ENCODE measurements at places on chromosomes 7 and 10. TPM values are rescaled to one million over a fixed set of nuclear protein-coding genes. Genes with fewer than 3 reads are reported as not detected.

DNA sequence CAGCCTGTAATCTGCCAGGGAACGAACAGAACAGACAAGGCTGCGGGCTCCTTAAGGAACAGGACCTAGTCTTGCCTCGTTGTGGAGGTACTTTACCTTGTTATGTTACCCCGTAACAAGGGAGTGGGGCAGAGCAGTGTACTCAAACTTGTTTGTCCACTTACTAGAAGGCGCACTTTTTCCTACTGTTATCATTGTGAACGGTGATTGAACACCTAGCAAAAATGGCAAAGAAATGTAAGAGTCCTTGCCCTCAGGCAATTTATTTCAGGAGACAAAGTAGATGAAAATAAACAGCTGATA lies 620 bp upstream of the IMPDH1 start:
- DNase-seq: no peak

- DNase-seq: peak; percentile 18
These were observed 30.4 kb upstream of the GPR26 start for GRCh38 chr10:123635745-123636144.

DNA sequence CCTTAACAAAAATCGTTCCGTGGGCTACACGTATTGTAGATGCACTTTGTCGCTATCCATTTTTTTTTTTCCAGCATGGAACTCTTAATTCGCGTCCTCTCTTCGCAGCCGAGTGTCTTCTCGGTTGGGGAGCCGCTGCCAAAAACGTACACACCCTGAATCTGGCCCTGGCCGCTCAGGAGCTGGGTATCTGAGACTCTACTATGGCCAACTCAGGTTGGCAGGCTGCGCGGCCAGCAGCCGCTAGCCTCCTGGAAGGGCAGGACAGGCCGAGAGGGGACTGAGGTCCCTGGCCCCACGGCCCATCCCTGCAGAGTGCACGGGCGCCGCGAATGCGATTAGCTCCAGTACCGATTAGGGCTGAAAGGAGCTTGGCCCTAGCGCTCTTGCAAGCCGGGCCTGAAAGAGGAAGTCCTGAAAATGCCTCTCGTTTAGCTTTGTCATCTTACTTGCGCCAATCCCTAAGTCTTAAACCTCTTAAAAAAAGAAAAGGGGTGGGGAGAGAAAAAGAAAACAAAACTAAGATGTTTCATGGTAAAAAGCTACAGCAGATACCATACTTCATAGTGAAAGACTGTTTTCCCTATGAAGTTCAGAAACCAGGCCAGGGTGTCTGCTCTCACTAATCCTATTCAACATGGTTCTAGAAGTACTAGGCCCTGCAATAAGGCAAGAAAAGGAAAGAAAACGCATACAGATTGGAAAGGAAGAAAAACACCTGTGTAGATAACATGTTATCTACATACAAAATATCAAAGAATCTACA lies 113.2 kb upstream of the RHEB start:
- peak; percentile 66 for DNase-seq

- DNase-seq: no peak
These were observed 62.9 kb downstream of the GRM8 start for GRCh38 chr7:127189886-127190285.

DNA sequence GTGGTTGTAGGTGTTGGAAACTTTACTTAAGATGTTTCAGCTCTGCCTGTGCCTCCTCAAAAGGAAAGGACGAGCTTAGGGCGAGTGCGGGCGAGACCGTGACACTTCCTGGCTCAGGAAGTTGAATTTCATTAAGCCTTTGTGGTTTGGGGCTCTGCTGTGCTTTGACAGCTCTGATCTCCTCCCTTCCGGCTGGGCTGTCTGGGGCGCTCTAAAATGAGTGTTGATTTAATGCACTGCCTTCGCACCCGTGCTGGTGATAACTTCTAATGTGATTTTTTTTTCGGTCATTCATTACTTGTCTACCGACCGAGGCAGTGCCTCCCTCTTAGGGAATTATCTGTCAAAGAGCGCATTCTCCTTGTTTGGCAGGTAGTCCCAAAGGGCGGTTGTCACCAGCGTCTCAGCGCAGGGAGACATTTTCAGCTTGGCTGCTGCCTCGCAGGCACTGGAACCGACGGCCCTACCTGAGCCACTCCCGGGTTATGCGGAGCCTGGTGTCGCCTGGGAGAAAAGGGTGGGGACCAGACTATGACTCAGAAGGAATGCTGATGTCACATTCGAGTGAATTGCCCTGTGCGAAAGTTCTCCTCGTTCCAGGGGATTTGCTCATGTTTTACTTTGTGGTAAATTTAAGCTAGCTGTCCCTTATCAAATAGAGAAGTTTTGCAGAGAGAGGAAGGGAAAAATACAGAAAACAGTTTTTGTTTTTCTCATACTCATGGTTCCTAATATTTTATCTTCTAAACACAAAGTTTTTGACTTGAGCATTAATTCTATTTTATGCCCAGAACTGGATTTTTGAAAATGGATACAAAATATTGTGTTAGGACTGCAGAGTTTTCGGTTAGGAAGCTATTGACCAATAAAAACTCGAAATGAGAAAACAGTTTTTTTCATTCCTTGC lies 920 bp downstream of the TES start:
- peak; percentile 87 for DNase-seq

GRCh38 chr10:129319934-129320333 lies 147.1 kb upstream of the MGMT start:
- DNase-seq: no peak

GRCh38 chr7:75819711-75820110 lies 6.1 kb upstream of the CCL24 start:
- no peak for DNase-seq

DNA sequence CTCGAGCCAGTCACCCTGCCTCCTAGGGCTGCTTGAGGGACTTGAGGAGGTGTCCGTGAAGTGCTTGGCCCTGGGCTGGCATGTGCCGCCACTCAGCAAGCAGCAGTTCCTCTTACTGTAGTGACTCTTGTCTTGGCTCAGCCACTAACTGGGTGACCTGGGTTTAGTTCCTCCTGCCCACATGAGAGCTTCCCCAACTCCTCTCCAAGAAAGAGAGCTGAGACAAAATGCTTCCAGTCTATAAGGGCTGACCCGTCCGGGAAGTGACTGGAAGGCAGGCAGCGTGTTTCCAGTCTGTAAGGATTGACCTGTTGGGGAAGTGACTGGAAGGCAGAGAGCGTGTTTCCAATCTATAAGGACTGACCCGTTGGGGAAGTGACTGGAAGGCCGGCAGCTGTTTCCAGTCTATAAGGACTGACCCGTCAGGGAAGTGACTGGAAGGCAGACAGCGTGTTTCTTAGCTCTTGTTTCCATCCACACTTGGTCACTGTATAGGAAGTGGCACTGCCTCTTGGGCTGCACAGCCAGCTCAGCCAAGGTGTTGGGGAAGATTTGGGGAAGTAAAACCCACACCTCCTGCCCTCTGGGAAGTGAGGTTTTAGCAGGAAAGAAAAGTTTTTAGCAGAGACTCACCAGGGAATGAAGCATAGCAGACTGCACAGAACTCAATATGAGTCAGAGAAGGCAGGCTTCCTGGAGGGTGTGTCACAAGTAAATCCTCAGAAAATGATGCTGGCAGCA lies 53.3 kb upstream of the PPIF start:
- no peak for DNase-seq

DNA sequence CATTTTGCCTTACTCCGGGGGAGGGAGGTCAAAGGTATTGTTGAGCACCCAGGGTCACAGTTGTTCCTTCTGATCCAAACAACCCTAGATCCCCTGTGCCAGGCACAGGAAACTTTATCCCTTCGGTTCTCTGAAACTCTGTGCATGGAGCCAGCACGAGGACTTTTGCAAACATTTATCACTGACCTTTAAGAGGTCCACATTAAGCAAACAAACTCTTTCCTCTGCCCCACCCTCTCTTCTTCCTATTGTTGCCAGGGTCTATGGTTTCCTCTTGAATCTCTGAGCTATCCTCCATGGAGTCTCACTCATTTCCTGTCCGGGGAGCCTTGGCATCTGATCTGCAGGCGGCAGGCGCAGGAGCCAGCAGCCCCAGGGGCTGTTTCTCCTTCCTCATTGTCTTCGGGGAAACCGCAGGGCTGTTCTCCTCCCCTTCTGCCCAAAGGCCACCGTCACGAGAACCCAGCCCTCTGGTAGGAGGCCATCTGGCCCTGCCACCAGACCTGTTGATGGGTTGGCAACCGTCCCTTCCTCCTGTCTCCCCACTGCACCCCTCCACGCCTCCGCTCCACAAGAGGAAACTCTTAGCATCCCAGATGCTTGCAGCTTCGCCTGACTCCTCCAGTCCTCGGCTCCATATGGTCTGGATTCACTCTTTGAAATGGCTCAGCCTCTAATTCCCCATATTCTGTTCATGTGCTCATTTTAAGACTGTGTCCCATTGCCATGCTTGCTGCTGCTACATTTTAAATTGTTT lies 327.3 kb upstream of the NRP1 start:
- peak; percentile 80 for DNase-seq

- no peak for DNase-seq
These were observed 71.7 kb downstream of the SH3PXD2A start for GRCh38 chr10:103783681-103784080.

GRCh38 chr7:5495581-5496375 lies 72.1 kb upstream of the TNRC18 start:
- DNase-seq: peak; percentile 75

GRCh38 chr7:40680657-40681056 lies 545.9 kb downstream of the SUGCT start:
- DNase-seq: no peak

DNA sequence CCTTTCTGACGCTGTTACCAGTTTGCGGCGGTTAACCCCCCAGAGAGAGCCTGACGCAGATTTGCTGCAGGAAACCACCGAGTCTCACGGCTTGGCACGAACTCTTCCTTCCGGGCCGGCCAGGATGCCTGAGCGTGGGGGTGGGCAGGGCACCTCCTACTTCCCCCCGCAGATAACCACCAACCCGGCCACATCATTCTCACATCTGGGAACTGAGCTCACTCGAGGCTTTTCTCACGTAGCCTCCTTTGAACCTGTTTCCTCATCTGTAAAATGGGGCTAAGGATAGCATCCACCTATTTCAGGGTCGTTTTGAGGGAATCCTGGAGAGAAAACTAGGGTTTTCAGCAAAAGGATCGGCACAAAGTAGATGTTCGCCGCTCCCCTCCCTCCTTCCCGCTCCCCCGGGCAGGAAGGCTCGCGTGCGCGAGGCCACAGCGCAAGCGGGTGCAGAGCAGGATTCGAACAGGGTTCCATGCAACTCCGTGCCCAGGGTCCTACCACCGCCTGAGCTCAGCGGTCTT lies 23.6 kb downstream of the DDIT4 start:
- peak; percentile 94 for DNase-seq

- peak; percentile 77 for DNase-seq
These were observed 396.5 kb upstream of the NPVF start for GRCh38 chr7:25624833-25625232.

DNA sequence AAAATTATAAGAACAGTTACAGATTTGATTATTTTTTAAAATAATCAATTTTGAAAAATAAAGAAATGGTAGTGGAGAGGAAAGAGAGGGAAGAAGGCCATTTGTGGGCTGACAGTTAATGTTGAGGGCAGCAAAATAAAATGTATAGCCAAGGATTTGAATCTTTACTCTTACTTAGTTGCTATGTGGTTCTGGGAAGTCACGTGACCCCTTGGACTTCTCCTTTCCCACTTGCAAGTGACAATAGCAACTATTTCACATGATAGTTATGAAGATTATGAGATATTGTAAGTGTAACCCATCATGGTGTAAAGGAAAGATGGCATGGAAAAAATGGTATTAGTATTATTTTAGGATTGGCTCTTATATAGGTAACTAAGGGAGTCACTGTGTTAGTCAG lies 567.3 kb upstream of the GHITM start:
- no peak for DNase-seq

DNA sequence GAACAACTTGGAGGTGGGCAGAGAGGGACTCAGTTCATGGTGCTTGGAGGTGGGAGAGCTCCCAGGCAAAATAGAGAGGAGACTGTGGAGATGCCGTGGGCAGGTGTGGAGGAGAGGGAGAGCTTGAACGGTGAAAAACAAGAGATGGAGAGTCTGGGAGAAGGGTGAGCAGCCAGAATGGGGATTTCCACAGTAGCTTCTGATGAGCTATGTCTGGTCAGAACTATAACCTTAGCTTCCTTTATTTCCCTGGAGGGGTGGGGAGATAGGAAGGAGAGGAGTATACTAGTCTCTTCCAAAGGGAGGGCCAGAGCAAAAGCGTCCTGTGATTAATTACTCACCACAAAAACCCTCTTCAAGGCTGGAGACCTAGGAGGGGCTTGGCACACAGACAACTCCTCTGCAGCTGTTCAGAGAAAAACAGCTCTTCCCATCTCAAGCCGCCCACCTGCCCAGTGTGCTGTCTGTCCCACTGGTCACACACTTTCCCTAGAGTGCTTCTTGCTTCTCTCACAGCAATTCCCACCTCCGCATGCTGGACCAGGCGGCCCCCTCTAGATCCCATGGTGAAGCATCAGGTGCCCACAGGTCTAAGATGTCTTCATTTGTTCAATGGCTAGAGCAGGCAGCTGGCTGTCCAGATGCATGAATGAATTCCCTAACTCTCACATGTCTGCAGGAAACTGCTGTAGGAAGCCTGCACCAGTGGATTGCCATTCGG lies 41.9 kb downstream of the TAS2R41 start:
- no peak for DNase-seq

DNA sequence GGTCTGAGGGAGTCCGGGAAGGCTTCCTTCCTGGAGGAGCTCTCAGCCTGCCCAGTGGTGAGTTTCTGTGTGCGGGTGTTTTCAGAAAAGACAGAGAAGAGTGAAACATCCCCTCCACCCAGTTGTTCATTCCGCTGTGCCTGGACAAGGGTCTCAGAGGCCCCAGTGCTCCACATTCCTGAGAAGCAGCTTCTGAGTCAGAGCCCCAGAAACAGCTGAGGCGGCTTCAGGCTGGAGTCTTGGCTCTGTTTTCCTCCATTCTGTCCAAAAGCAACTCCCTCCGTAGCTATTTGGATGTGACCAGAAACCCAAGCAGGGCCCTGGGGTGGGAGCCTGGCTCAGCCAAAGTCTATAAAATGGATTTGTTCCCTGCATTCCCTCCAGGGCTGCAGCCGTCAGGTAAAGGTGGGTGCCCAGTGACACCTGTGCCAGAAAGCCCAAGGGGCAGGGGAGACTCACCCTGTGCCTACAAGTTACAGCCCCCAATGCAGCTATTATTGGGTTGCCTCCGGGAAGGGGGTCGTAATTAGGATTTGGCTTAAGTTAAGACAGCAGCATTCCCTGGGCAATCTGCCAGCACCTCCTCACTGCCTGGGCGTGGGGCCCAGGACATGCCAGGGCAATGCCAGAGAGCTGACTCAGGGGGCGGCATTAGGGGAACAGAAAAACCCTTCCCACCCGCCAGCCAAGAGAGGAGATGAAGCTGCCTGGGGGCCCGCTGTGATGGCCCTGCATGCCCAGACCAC lies 13.1 kb upstream of the CAMK2G start:
- peak; percentile 88 for DNase-seq

- no peak for DNase-seq
These were observed 196.4 kb downstream of the CREB5 start for GRCh38 chr7:28608731-28609130.

PIK3AP1 gene
- 3.1 TPM for total RNA-seq

GPR158 gene
- total RNA-seq: not detected

ATOH7 gene
- not detected for total RNA-seq

SLC18A3 gene
- not detected for total RNA-seq

LAMB4 gene
- total RNA-seq: not detected

CDK14 gene
- total RNA-seq: 37.9 TPM

SFRP5 gene
- 140 TPM for total RNA-seq

CPA4 gene
- total RNA-seq: 2.0 TPM

Data from right atrium auricular region (tissue), 2 donors.